Stimulated activated CD4-positive, alpha-beta T cell treated with anti-CD3 and anti-CD28 coated beads, Interleukin-4, amount 100 ng/mL, for 4 hours (primary cell): ENCODE measurements at places on chromosomes 11 and 22.

DNA sequence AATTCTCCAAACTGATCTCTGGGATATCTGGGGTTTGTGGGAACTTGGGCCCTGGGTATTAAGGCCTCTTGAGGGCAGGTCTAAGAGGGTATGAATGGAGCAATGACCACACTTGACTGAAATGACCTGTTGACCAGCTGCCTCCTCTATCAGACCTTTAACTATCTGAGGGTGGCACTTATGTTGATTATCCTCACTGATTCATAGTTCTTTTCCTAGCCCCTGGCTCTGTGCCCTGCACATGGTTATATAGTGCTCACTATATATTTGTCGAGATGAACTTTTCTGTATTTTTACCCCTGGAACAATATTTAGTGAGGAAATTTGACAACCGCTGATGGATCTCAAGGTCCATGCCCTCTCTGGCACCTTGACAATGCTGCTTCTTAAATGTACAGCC, 305.5 kb upstream of the PLET1 start:
- DNase-seq, result no peak

- DNase-seq, result no peak
Measured at GRCh38 chr11:133492895-133493294, 39.4 kb downstream of the OPCML start.

GRCh38 chr11:70319396-70320076, 49.0 kb downstream of the PPFIA1 start:
- no peak for DNase-seq

GRCh38 chr11:69436041-69436982, 45.2 kb upstream of the LINC01488 start:
- no peak for DNase-seq

DNA sequence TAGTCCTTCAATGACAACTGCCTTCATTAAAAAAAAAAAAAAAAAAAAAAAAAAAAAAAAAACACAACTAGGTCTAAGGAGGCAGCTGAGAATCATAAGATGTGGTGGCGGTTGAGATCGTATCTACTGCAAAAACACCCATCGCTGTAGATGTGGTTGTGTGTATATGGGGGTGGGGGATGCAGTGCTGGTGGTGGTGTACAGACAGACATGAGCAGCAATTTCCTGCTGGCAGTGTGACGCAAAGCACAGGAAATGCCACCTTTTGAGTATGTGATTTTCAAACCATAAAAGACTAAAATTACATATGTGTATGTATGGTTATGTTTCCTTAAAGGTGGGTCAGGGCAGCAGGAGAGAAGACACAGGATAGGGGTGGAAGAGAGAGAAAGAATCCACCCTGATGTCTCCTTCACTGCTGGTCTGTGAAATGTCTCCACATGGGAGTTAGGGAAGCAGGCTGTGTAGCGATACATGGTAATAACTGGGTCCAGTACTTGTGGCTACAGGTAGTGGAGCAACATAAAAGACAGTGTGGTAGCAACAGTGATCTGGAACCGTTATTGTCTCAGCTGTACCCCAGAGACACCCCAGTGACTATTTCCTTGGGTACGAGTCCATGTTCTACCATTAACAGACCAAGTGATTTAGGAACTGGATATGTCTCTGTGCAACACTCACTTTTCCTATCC, 57.9 kb downstream of the SYTL2 start:
- DNase-seq, result peak; percentile 94

DNA sequence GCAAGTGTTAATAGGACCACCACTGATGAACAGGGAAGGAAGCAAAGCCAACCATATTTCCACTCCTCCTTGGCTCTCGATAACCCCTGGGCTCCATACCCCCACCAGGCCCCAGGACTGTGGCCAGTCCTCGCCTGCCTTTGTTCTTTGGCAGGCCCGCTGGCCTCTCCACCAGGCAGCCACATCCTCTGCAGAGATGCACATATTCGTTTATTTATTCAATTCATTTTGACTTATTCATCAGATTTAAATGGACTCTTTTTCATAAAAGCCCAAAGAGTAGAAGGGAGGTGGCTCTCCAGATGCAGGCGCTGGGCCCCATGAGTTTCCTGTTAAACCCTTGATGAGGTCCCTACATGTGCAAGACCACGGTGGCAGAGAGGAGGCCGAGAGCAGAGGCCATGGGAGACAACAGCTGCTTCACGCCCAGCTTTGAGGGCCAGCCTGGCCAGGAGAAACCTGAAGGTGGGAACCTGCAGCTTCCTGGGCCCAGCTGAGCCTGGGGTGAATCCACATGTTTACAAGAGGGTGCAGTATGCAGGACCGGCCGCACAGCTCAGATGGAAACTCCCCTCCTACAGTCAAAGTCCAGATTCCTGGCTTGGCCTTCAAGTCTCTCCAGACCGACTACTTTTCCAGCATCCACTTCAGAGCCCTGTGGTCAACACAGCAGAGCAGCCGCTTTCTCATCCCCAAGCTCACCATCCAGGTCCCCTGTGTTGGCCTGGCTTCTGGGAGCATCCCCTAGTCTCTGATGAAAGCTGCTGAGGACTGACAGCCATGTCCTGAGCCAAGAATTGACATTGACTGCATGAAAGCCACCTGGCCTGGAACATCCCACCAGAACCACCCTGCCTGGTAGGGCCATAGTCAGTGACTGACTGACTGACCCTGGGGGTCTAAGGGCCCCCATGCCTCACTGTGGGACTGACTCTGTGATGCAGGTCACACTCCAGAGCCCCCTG, 39.7 kb upstream of the CCND1 start:
- DNase-seq, result no peak

- no peak for DNase-seq
Measured at GRCh38 chr22:42338479-42338878, 68.0 kb upstream of the TCF20 start.

GRCh38 chr11:78192223-78192719, 3.6 kb downstream of the USP35 start:
- DNase-seq, result no peak

- no peak for DNase-seq
Measured at GRCh38 chr11:119976805-119977560, 160.9 kb downstream of the TRIM29 start.

DNA sequence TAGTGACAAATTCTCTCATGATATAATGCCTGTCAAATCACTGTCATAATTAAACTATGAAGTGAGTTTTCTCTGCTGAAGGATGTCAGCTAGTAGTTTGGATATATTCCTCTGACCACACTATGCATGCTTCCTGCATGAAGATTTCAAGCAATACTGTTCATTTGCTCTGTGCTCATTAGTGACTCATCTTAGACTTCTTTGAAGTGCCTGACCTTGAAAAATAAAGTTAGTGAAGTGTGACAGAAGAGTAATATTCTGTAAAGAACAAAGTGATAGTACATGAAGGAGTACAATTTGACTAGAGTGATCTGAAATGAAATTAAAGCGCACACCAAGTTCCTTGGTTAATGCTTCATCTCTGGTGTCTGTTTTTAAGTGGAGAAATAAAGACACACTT, 629.5 kb upstream of the ANO3 start:
- no peak for DNase-seq

GRCh38 chr11:65431451-65432099, 9.0 kb downstream of the NEAT1 start:
- no peak for DNase-seq

DNA sequence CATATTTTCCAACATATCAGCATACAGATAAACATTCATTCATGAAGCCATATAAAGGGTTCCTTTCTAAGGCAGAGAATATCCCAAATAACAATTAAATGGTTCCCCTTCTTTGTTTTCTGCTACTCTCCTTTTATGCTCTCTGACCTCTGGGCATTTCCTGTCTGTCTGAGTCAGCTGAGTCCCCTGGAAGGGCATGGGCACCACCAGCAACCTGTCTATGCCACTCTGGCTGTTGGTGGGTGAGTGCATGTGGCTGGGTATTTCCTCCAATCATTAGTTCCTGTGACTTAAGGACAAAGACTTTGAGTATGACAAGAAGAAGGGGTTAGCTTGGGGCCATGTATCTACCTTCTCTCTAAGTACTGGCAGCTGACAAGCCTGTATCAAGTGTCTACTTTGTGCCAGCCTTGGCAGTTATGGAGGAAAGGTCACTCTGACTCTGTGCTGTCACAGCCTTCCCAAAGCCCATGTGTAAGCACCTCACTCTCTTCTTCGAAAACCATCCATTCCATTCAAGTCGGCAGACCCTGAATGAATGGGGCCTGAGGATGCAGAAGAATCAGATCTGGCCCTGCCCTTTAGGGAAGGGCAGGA, 86.3 kb upstream of the PHOX2A start:
- no peak for DNase-seq

- DNase-seq, result no peak
Measured at GRCh38 chr11:116724813-116725212, 48.0 kb downstream of the BUD13 start.

- no peak for DNase-seq
Measured at GRCh38 chr11:31240340-31240904, 129.1 kb downstream of the DCDC1 start.

- DNase-seq, result no peak
Measured at GRCh38 chr22:48144318-48144717, 1381.9 kb downstream of the TBC1D22A start.

- DNase-seq, result no peak
Measured at GRCh38 chr22:20080776-20081654, 974 bp downstream of the DGCR8 start.

GRCh38 chr22:37933711-37934376, 19.6 kb downstream of the C22orf23 start:
- DNase-seq, result peak; percentile 79

DNA sequence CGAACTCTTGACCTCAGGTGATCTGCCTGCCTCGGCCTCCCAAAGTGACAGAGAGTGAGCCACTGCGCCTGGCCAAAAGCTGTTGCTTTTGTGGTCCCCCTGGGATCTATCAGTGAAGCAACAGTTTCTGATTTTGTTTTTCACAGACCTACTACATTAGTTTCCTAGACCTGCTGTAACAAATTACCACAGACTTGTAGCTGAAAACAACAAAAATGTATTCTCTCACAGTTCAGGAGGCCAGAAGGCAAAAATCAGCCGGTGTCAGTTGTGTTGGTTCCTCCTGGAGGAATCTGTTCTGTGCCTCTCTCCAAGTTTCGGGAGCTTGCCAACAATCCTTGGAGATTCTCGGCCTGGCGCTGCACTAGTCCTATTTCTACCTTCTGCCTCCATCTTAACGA, 8.5 kb upstream of the SLC35C1 start:
- DNase-seq, result no peak

DNA sequence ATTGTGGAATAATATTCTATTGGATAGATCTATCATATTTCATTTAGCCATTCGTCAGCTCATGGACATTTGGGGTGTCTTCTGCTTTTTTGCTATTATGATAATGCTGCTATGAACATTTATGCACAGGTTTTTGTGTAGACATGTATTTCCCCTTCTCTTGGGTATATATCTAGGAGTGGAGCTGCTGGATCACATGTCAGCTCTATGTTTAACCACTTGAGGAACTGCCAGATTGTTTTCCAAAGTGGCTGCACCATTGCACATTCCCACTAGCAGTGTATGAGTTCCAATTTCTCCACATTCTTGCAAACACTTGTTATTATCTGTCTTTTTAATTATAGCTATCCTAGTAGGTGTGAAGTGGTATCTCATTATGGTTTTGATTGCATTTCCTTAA, 75.0 kb downstream of the C11orf65 start:
- no peak for DNase-seq

DNA sequence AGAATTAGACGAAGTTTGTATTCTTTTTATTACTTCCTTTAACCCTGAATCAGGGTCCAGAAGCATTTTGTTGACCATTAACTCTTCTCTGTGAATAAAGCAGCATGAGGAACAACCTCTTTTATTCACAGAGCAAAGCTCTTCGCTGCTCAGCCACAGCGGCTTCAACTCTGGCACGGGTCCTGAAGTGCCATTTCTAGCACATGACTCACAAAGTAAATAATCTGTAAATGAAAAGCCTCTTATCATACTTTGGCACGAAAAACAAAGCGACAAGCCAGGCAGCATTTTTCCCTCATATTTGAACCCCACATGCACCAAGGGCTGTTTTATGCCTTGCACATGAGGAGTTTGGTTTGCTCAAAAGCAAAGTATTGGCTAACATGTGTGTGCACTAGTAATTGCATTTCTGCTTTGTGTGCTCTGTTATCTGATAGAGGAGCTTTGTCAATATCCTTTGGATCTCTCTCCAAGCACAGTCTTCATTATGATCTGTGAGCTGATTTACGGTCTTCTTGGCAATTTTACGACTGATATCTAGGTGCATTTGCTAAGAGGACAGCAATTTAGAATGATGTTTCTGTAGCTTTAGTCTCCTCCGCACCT, 33.0 kb upstream of the APOBEC3A start:
- no peak for DNase-seq

GRCh38 chr11:14967581-14968243, 4.4 kb downstream of the CALCA start:
- no peak for DNase-seq

- DNase-seq, result no peak
Measured at GRCh38 chr11:43919852-43920597, 22.4 kb upstream of the C11orf96 start.

DNA sequence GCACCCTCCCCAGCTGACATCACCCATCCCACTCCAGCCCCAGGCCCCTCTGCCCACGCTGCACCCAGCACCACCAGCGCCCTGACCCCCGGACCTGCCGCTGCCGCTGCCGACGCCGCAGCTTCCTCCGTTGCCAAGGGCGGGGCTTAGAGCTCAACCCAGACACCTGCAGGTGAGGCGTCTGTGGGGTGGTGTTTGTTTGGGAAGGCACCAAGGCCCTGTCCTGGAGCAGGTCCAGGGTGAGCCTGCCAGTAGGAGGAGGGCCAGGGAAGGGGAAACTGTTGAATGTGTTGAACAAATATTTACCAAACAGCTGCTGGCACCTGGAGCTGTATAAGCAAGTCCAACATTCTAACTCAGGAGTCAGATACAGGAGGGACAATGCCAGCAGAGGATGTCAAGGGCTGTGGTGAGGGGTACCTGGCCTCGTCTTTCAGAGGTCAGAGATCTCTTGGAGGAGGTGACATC, 3.1 kb downstream of the VEGFB start:
- no peak for DNase-seq

GRCh38 chr11:70191495-70192140, 11.5 kb upstream of the FADD start:
- DNase-seq, result peak; percentile 27

DNA sequence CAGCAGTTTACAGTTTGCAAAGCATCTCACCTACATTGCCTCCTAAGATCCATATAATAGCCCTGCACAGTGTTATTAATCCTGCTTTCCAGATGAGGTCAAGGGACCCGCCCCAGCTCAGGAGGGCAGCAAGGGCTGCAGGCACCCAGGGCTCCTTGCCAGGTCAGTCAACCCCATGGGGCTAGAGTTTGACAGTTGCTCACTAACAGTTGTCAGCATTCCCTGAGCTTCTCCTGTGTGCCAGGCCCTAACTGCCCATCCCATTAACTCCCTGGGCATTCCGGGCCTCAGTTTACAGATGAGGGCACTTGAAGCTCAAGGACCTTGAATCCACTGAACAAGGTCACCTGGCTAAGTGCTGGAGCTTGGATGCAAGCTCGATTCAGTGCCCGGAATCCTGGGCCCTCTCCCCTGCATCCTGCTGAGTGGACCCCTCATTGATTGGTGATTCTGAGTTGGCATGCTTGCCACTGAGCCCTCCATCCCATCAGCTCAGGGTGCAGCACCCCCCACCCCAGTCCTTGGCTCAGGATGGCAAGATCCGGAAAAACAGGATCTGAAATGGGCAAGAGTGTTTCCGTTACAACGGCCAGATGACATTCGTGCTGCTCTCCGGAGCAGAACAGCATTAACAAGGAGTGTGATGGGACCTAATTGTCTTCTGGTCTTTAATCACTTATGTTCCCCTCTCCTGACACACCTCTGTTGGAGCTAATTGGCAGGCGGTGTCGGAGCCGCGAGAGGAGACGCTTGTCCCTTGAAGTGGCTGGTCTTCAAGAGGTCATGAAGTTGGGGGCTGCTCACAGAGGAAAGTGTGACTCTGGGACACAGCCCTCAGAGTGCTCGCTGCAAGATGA, 87.4 kb upstream of the SHISAL1 start:
- no peak for DNase-seq

GRCh38 chr11:14542324-14542723, 22.1 kb upstream of the PSMA1 start:
- DNase-seq, result no peak
